ENCODE measurements at places on chromosomes 3 and 15.

- DNase-seq: no peak
Observed at GRCh38 chr3:26307787-26308186, 314.8 kb upstream of the LRRC3B start.

DNA sequence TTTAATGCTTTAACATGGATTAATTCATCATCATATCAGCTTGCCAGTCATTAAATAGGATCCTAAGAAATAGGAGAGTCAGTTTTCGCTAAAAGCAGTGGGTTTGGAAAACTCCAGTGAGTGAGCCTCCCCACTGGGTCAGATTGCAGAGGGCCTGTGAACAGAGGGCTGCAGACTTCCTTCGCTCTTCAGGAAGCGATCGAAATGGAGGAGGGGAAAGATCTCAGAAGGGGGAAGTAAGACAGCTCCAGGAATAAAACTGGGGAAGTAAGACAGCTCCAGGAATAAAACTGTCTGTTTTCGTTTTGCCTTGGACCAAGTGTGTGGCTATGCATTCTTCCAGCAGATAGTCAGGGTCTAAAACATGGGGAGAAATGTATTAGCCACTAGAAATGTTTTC is 124.8 kb upstream of the C15orf61 start:
- DNase-seq: no peak

GRCh38 chr15:75641603-75642002 is 1.6 kb upstream of the IMP3 start:
- no peak for DNase-seq

- DNase-seq: no peak
Observed at GRCh38 chr3:58521917-58522631, 14.9 kb downstream of the ACOX2 start.

GRCh38 chr15:65639509-65639908 is 17.8 kb downstream of the SLC24A1 start:
- no peak for DNase-seq

- DNase-seq: no peak
Observed at GRCh38 chr3:12752809-12753208, 6.2 kb downstream of the TMEM40 start.

DNA sequence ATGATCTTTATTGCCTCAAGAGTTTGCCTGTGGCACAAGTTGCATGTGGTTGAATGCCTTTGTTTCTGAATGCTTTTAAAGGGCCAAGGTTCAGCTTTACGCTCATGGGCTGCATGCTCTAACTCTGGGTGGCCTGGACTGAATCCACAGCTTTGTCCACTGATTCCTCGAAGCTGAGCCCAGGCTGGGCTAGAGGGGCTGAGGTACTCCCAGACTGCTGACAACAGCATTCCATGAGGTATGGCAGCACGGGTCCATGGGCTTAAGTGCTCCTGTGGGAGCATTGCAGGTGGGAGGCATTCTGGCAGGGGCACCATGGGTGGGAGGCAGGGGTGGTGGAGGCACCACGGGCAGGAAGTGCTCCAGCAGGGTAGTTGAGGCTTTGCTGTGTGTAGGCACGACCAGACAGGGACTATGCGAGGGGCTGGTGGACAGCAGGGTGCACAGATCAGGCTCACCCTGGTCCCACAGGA is 61.6 kb downstream of the GLCE start:
- no peak for DNase-seq

DNA sequence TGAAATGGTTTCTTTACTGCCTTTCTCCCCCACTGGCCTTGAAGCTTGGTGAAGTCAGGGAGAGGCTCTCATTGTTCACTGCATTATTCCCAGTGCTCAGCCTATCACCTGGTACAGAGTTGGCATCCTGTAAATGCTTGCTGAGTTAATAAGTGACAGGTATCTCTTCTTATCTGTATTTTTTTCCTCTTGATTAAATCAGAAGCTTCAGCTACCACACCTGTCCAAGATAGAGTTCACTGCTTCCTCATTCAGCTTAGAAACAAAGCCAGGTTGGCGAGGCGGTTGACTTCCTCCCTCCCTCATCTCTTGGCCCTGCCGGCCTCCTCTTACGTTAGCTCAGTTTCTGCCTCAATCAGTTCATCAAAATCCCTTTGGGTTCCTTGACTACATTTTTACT is 142.8 kb downstream of the LIPC start:
- DNase-seq: no peak

- no peak for DNase-seq
Observed at GRCh38 chr15:92582206-92582605, 73.4 kb downstream of the FAM174B start.

DNA sequence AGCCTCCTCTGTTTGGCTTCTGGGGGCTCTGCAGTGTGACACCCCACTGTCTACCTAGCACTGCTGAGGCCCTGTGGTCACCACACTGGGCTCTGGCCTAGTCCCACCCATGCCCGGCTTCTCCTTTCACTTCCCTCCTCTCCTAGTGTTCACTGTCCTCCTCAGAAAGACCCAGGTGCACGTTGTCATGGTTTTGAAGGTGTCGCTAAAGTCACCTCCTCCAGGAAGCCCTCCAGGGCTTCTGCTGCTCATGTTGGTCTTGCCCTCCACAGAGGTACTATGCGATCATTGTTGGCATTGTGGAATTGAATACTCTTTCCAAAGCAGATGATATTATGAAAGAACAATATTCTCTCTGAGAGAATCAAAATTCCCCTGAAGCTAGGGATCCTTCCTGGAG is 163.5 kb downstream of the GABRG3 start:
- DNase-seq: no peak

DNA sequence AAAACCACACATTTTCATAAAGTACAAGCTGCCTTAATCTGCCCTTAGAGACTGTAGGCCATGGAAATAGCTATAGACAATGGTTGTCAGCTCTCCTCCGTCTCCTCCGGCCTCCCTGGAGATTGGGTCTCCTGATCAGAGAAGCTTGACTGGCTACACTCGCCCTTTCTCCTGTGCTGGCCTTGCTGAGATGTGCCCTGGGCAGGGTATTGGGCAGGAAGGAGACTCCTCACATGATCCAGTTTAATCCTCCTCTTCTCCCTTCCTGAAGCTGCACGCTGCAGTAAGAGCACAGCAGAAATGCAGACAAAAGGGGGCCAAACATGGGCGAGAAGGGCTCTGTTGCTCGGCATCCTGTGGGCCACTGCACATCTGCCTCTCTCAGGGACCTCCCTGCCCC is at the start of gene SLC24A5:
SLC24A5 (plus strand) TSS at position 246 of the 400 bp plus-strand sequence; CDS start at position 301, 55 bp downstream.
- DNase-seq: no peak

- DNase-seq: no peak
Observed at GRCh38 chr15:85541744-85542143, 161.3 kb downstream of the AKAP13 start.

- no peak for DNase-seq
Observed at GRCh38 chr3:178436773-178437172, 99.5 kb upstream of the KCNMB2 start.

DNA sequence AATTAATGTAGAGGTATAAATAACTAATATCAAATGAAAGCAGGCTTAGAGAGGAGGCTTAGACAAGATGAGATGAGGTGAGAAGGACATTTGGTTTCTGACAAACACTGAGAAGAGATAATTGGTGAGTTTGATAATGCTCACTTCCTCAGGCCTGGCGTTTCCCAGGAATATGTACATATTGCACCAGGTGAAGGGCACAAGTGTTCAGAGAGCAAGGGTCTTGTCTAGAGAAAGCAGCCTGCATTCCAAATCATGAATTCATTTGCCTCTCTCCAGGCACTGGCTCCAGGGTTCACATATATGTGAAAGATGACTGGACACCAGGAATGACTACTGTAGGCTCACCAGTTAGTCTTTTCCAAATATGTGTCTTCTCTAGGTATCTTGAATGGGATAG is 48.0 kb upstream of the LPP start:
- DNase-seq: no peak

GRCh38 chr3:25747033-25747432 is 36.2 kb downstream of the NGLY1 start:
- DNase-seq: no peak

- DNase-seq: no peak
Observed at GRCh38 chr3:56369914-56370313, 98.4 kb downstream of the ERC2 start.

GRCh38 chr3:118347396-118348168 is 687.1 kb downstream of the IGSF11 start:
- DNase-seq: no peak

DNA sequence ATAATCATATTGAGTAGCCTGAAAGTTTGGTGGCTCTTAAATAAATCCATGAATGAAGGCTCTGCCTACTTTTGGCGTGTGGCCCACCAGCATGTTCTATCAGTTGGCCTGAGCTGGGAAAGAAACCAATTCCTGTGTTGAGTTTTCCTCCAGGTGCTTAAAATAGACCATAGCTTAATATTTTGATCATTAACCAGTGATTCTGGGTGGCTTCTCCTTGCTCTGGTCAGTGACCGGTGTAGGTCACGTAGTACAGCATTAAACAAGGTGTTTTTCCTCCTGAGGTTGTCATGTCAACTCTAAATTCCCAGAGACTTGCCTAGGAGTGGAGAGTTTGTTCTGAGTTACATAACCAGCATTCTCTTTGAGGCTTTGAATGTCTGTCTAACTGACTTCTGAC is 1.3 kb downstream of the HHLA2 start:
- DNase-seq: no peak

GRCh38 chr3:4895838-4896237 is 83.4 kb upstream of the BHLHE40 start:
- no peak for DNase-seq

DNA sequence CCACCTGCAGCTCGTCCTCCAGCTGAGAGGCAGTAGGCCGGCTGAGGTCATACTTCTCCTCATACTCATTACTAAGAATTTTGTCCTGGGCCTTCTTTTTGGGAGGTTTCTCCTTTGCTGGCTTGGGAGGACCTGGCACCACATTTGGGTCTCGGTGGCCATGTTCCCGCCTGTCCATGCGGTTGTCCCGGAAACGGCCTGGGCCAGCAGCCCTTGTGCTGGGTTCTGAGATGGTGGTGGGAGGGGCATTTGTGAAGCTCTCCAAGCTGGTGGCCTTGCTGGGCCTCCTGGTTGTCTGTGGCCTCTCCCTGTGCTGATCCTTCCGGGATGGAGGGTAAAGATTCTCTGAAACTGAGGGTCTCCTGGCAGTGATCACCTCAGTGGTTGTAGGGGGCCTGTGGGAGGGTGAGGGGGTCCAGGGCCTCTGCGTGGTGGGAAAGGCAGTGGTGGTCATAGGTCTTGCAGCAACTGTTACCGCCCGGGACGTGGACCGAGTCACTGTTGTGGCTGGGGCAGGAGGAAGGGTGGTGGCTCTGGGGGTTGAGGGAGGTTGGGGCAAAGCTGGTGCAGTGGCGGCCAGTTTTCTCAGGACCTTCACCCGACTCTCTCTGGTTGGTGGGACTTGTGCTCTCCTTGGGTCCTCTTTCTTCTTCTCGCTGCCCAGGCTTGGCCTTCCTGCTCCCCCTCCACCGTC is 2.5 kb downstream of the CCDC80 start:
- DNase-seq: no peak
